Cardiac atrium fibroblast (primary cell): ENCODE measurements at places on chromosomes 11 and 22. TPM values are rescaled to one million over a fixed set of nuclear protein-coding genes. Genes with fewer than 3 reads are reported as not detected.

The BAIAP2L2 gene
- total RNA-seq = 2.4 and 9.7 TPM in 2 replicates

The SHISA8 gene
- not detected in 2 replicates for total RNA-seq

The PVALB gene
- total RNA-seq = not detected in 2 replicates

The SSRP1 gene
- 56.5 and 60.1 TPM in 2 replicates for total RNA-seq
